ENCODE measurements at places on chromosomes 11 and 22.

DNA sequence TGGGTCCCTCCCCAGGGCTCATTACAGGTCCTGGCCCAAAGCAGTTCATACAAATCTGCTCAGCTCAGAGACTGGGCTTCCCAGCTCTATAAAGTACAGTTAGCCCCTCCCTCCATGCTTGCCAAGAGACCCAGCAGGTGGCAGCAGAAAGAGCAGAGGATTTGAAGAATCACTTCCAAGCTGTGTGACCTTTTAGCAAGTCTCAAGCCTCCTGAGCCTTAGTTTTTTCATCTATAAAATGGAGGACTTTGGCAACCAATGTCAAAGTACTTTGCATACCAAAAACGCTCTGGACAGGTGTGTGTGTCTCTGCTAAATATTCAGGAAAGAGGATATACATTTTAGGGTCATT lies 26.6 kb downstream of the RELT start:
- no peak for DNase-seq

GRCh38 chr22:32317524-32317923 lies 40.1 kb upstream of the RFPL3 start:
- DNase-seq: no peak

GRCh38 chr11:42598341-42598740 lies 713.5 kb upstream of the API5 start:
- DNase-seq: no peak

DNA sequence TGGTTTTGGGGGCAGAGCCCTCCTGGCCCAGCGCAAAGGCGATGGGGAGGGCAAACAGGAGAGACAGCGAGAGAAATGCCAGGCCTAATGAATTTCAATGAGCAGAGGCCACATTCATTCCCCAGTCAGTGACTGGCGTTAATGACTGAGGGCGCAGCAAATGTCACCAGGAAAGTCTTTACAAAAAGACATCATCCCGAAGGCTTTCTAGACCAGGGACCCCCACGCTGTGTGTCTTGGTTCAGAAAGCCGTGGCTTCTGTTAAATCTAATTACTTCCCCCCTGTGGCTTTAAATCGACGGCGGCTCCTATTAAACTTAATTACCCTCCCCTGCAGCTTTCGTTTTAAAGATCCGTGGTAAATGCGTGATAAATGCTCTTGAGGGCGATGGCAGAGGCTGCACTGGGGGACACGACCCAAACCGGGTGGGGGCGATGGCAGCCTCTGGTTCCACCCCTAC lies 1.6 kb upstream of the FGF19 start:
- DNase-seq: no peak

GRCh38 chr22:23216461-23217170 lies 36.3 kb downstream of the BCR start:
- DNase-seq: no peak

- no peak for DNase-seq
Measured at GRCh38 chr11:25159341-25159740, 662.5 kb downstream of the LUZP2 start.

DNA sequence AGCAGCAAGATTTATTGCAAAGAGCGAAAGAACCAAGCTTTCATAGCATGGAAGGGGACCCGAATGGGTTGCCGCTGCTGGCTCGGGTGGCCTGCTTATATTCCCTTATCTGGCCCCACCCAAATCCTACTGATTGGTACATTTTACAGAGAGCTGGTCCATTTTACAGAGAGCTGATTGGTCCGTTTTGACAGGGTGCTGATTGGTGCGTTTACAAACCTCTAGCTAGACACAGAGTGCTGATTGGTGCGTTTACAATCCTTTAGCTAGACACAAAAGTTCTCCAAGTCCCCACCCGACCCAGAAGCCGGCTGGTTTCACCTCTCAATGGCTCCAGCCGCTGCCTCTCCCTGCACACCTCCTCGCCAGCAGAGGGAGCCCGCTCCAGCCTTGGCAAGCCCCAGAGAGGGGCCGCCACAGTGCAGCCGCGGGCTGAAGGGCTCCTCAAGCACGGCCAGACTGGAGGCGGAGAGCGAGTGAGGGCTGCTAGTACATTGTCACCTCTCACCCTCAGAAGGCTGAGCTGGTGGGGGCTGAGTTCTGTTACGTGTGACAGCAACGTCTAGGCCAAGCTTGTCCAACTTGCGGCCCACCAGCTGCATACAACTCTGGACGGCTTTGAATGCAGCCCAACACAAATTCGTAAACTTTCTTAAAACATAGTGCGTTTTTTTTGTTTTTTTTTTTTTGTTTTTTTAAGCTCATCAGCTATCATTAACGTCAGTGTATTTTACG lies 8.7 kb downstream of the PTH start:
- no peak for DNase-seq

DNA sequence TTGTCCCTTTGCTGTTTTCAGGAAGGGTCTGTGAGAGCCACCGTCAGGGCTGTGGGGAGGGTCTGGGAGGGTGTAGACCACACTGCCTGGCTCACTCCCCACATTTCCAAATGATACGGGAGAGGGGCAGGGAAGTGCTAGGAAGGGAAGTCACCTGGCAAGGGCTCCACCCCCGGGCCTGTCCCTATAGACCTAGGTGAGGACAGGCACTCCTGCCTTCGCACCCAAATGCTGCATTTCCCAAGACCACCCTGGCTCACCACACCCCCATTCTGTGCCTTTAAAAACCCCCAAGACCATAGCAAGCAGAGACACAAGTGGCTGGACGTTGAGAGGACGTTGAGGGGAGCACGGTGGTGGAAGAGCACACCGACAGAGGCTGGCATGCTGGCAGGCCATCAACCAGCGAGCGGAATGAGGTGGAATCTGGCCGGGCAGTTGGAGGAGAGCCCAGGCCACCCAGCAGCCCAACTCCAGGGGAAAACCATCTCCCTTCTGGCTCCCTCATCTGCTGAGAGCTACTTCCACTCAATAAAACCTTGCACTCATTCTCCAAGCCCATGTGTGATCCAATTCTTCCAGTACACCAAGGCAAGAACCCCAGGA lies 45.7 kb downstream of the GNB1L start:
- no peak for DNase-seq

DNA sequence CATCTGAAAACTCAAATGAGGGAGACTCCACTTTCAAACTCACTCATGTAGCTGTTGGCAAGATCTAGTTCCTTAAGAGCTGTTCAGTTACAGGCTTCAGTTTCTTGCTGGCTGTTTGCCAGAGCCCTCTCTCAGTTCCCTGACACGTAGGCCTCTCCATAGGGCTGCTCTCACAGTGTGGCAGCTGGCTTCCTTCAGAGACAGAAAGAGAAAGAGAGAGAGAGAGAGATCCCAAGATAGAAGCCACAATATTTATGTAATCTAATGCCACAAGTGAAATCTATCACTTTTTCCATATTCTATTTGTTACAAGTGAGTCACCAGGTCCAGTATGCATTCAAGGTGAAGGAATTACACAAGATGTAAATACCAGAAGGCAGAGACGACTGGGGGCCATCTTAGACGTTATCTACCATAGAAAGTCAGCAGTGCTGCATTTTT lies 168.8 kb downstream of the RCN1 start:
- DNase-seq: no peak

GRCh38 chr11:58658623-58659022 lies 36.2 kb downstream of the CNTF start:
- no peak for DNase-seq

GRCh38 chr11:59968395-59968783 lies 4.6 kb downstream of the OOSP4A start:
- no peak for DNase-seq

Measured in AG20443 (cell line).